ENCODE measurements at places on chromosomes 4 and X. TPM values are rescaled to one million over a fixed set of nuclear protein-coding genes. Genes with fewer than 3 reads are reported as not detected.

Gene DGKQ
- total RNA-seq = 32.4 TPM

DNA sequence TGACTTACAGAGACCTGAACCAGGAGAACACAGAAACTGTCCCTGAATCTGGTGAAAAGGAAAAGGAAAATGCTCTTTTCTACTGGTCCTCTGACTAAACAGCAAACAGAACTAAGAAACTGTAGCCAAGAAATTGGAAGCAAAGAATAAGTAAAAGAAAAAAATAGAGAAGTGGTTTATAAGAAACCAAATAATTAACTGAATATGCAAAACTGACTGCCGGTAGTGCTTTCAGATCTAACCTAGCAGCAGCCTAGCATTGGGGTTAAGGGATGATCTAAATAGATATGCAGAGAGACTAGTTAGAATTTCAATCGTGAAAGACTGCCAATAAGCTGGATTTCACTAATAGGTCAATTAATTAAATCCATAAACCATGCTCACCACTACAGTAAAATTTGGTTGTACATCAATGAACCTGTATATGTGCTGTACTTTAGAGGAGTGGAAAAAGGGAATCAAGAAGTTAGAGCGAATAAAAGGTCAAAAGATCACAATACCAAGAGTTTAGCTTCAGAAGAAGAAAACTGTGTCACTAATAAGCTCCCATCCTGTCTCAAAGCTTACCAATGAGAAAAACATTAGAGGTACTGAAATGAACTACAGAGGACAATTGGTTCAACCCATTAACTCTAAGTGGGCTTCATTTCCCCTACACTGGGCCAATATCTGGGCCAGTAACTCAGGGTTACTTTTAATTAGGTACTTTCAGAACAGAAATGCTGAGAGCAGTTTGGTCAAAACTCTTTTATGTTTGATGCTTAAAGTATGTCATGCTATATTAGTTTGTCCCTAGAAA is 53.6 kb downstream of the KLHL13 start:
- no peak for DNase-seq

Gene OFD1
- 86.1 TPM for total RNA-seq

DNA sequence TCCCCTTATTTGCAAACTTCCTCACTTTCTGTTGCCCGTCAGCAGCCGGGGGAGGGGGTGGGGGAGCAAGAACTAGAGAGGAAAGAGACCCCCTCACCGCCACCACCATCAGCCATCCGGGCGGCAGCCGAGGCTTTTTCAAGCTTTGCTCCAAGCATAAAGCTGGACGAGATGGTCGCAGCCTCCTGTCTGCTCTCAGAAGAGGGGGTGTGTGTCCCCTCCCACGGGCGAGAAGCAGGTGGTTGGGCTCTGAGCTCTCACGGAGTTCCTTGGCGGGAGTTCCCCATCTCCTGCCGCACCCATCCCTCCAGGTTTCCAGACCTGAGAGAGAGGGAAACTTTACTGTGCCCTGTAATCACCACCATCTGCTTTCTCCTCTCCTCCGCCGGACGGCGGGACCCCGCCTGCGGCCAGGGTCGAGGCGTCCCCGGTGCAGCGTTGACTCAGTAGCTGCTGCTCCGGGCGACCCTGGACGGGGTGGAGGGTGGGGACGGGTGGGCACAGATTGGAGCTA is 4.7 kb upstream of the ARX start:
- no peak for DNase-seq

DNA sequence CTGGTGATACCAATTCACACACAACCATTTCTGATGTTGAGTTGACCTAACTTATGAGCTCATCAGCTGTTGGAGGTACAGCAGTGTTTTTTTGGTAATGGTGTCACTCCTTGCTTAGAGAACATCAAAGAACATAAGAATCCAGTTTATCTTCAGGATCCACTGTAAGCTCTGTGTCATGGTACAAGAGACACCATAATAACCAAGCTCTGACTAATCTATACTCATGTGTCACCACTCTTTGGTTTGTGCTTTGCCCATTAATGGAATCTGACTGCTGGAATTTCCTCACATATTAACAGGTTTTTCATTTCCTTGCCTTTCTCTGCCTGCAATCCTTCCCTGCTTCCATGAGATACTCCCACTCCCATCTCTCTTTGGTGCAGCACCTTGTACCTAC is 735.1 kb upstream of the LCORL start:
- DNase-seq = no peak

- no peak for DNase-seq
Measured at GRCh38 chr4:117560329-117560728, 474.0 kb upstream of the NDST3 start.

DNA sequence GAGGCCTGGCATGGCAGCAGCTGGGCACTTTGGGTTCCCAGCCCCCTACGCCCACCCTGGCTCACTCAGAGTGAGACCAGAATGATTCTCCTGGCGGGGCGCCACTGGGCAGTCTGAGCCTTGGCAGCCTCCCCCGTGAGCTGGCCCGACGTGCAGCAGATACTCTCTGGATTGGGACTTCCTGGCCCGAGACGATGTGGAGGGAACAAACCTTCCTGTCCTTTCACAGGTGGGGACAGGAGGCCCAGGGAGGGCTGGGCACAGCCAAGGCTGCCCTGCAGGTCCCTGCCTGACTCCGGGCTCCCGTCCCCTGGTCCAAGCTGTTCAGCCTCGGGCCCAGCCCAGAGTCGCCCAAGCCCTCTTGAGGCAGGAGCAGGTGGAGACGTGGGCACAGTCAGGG is 17.9 kb upstream of the ADD1 start:
- peak; percentile 25 for DNase-seq

GRCh38 chr4:119646347-119647071 is 17.9 kb upstream of the PDE5A start:
- DNase-seq = no peak

Gene CFI
- total RNA-seq = not detected

GRCh38 chr4:168859888-168860694 is 150.0 kb downstream of the CBR4 start:
- DNase-seq = no peak

DNA sequence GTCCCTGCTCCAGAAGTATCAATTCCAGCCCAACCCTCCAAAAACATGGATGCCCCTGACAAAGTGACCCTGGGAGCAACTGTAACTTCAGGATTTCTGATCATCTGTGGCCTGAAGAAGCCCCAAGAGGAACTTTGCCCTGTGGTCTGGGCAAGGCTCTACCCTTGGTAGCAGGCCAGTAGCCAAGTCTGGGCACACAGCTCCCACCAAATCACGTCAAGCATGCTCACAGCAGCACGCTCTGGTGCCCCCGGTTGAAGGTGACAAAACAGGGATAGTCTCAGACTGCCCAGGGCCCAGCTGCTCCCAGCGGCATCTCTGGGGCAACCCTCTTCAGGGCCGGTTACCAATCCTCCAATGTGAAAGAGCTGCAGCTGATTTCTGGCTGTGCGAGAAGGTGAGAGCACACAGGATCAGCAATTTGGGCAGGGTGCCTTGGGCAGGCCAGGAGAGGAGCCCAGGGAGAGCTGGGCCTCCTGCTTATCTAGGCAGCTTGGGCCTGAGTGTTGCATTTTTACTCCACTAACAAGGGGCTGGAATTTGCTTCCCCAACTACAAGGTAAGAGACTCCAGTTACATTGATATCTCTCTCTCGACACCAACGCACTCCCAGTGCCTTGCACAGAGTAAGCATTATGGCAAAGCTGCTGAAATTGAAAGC is 418.1 kb downstream of the BCOR start:
- DNase-seq = no peak

- DNase-seq = no peak
Measured at GRCh38 chrX:121231566-121232358, 184.4 kb downstream of the GLUD2 start.

Gene RBMX2
- 29.1 TPM for total RNA-seq

Gene CT45A10
- not detected for total RNA-seq

GRCh38 chrX:155028877-155029291 is 2.2 kb downstream of the FUNDC2 start:
- no peak for DNase-seq

DNA sequence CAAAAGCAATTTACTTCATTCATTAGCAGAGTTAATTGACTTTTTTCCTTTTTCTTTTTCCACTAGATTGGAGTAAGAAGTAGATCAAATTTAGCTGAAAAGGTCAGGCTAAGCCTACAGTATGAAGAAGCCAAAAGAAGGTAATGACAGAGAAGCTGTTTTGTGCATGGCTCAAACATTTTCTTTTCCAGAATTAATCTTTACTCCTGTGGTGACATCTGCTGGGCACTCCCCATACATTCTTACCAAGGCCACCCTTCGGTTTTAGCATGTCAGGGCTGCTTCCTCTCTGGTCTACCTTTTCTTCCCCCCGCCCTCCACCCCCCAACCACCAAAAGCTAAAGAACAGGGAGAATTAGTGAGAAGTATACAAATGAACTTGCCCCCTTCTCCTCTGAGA is 70.2 kb downstream of the CLDN22 start:
- DNase-seq = no peak

Gene ZNF630
- 3.7 TPM for total RNA-seq

DNA sequence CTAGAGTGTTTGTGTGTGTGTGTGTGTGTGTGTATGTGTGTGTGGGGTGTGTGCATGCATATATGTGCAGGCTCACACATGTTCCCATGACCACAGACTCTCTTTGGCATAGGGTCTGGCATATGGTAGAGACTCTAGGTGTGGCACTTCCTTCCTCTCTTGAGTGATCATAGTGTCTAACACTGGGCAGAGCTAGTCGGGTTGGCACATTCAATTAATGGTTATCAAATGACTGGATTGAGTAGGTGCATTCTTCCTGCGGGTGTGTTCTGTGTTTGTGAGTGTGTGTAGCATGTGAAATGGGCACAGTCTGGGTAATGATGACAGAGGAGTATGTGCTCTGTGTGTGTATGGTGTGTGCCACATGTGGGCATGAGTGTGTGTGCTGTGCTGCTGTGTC is 106.5 kb downstream of the EFNB1 start:
- DNase-seq = no peak

Gene SMIM31
- total RNA-seq = not detected

Gene RTL9
- not detected for total RNA-seq

GRCh38 chr4:182538031-182538430 is 294.8 kb downstream of the TENM3 start:
- DNase-seq = no peak

DNA sequence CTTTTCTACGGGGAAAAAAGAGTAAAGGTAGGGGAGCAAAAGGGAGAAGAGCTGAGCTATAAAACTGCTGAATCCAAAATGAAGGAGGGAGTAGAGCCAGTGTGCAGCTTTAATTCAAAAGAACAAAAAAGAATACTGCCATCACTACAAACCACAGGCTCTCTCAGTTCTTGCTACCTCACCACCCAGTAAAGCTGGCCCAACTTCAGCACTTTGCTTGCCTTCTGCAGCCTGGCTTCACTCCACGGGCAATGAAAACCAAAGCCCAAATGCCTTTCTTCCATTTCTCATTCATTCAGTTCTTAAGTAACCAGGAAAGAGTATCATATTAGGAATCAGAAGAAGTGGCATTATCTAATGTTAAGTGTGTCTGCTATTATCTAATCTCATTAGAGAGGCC is 376.8 kb downstream of the BCOR start:
- no peak for DNase-seq

DNA sequence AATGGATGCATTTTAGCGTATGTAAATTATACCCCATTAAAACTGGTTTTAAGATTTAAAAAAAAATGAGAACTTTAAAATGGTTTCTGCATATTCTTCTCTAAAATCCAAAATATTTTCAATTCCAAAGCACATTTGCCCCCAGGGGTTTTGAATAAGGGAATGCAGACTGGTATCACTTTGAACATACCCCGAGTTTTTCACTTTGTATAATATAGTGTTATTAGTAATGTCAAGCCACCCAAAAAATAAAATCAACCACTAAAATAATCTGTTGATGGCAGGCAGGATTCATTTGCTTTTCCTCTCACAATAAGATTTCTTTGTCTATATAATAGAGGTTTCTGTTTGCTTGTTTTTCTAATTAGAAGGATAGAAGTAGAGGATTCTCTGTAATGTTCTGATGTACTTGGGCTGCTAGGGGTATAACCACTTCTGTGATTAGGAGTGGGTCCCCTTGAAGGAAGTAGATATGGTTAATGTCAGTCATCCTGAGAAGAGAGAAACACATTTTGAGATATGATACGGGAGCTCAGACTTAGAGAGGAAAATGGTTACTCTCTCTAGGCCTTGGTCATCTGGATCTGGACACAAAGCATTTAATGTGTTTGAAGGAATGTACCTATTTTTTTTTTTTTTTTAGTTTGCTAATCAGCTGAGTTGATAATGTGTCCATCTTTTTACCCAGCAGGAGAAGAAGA is 9.3 kb upstream of the LIN54 start:
- no peak for DNase-seq

DNA sequence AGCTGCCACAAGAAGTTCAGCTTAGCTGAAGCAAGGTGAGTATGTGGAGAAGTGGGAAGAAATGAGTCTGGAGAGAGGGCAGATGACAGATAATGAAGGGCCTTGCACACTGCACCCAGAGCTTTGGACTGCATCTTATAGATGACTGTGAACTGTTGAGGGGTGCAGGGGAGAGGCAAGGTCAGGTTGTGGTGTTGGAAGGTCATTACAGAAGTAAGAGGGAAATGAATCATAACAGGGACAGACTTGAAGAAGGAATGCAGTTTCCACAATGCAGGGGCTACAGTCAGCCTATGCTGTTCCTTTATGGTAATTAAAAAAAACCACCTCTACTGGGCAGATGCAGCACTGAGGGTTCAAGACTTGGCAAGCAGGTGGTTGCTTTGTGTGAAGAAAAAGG is 4.8 kb upstream of the IGFBP7 start:
- DNase-seq = no peak

DNA sequence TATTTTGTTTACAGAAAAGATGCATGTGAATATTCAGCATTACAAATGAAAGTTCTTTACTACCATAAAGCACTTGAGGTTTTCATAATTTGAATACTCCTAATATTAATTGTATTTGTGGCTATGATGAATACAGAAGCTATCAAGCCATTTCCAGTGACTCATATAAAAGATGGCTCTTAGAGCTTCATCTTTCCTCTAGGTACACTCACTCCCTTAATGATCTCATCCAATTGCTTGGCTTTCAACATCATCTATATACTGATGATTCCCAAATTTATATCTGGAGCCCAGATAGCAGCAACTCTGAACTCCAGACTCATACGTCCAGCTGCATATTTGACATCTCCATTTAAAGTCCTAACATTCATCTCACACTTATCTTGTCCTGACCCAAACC is 183.4 kb upstream of the FAM241A start:
- DNase-seq = no peak

DNA sequence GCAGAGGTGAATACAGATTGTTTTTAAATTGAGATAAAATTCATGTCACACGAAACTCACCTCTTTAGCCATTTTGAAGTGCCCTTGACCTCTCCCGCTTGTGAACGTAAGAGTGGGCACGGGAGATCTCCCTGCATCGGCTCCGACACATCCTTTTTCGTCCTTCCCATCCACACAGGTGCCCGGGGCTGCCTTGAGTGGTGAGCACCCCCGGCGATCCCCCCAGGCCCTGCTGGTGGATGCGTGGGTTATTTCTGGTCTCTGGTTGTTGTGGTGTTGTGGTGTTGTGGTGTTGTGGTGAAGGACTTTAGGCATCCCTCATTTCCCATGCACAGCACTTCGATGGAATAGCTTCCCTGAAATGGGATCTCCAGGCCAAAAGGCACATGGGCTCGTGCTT is 46.1 kb downstream of the PSAPL1 start:
- DNase-seq = no peak

Gene TCEAL3
- 6.1 TPM for total RNA-seq
